ENCODE measurements at places on chromosomes 6 and 20.

- no peak for DNase-seq
Measured at GRCh38 chr6:46246081-46246480, 75.3 kb upstream of the ENPP5 start.

DNA sequence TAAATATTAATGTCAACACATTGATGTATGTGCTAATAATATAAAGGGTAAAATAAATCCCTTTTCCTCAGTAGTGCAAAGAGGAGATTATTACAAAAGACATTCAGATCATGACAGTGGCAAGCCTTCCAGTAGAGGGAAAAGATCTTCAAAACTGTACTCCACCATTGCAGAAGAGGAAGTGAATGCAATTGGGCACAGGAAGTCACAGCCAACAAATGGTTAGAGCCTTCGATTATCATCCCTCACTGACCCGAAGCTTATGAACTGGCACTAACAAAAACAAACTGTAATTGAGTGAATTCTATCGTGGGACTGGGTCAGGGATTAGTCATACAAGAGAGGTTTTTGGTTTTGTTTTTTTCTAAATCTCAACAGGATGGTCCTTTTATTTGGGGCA is 39.3 kb upstream of the SCGN start:
- DNase-seq, result no peak

DNA sequence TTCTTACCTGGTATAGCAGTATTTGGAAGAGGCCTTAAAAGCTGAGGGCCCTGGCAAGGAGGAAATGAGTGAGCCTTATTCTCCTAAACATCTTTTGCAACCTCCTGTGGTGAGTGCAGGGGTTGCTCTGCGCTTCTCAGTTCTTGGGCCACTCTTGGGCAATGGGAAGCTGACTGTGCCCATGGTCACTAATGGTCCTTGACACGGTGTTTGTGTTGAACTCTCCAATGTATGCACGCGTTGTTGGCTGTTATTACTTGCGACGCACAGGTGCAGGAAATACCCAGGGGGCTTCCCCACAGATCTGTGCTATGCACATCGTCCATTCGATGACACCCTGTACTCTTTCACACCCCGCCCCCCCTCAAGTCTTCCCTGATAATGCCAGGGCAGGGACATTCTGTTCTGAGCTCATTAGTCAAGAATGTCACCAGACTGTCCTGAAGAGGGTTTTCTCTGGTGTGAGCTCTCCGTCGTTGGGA is 79.7 kb downstream of the EDN1 start:
- DNase-seq, result peak; percentile 71

DNA sequence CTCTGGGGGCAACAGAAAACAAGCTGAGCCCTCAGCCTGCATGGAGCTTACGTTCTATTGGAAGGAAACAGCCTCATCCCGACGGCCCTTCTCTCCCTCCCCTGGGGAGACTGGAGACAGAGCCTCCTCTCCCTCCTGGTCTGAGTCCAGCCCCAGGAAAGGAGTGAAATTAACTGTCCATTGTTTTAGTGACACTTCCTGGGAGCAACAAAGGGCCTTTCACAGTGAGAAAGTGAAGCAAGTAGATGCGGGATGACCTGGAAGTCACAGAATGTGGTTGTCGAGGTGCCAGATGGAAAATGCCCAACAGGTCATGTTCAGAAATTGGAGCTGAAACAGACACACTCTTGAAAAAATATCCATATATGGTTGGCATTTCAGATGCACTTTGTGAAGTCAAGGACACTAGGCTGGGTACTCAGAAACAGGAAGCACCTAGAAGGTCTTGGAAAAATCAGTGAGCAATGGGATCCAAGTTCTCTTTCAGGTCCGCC is 77.8 kb downstream of the TFAP2C start:
- no peak for DNase-seq

DNA sequence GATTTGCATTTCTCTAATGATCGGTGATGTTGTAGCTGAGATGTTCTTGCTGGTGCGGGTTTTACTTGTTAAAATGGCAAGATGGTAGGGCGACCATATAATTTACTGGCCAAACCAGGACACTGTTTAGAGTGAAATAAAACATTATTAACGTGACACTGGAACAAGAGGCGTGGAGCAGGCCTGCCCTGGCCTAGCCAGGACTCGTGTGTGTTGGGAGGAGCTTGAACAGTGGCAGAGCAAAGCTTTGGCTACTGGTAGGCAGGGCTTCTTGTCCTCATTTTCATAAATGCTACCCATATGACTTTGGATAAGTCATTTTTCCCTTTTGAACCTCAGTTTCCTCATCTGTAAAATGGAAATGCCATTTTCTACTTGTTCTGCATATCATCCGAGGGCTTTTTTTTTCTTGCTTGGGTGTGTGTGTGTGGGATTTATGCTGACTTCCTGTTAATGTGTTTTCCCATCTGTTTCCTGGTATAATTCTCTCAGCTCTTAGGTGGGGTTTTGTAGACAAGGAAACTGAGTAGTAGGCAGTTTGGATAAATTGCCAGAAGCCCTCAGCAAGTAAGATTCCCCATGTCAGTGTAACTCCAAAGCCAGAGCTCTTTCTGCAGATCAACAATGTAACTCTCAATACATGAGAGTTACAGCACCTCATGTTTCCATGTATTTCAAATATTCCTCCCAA is 81.7 kb downstream of the TOX2 start:
- no peak for DNase-seq

DNA sequence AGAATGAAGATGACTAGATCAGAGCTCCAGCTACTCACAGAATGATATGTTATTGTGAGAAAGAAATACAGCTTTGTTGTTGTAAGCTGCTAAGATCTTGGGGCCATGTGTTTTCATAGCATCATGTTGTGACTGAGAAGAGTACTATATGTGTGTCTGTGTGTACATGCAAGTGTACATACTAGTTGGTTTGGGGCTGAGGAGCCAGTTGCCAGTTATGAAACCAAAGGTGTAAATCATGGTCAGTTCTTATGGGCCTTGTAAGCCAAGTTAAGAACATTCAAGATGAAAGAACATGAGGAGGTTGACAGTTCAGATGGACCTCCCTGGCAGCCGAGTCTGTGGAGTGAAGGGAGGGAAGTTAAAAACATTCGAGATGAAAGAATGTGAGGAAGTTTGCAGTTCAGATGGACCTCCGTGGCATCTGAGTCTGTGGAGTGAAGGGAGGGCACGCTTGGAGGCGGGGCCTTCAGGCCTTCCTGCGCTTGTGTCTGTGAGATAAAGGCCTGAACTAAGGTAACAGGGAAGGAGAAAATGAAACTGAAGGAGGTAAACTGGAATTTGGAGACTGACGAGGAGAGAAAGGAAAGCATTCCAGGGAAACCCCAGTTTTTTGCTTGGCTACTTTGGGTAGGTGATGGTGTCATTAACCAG is 13.9 kb downstream of the AFDN start:
- no peak for DNase-seq

DNA sequence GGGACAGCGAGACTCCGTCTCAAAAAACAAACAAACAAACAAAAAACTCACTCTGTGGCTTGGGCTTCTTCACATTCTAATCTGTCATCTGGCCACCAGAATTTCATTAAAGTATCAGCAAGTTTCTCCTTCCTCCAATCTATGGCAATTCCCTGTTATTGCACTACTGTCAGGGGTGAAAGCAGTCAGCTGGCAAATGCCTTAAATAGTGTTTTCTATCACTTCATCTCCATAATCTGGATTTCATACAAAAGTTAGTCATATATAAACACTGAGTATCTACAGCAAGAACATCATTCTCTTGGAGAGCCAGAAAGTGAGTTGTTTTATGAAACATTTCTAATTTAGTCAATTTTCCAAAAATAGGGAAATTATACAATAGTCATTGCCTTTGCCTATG is 56.1 kb downstream of the PHACTR3 start:
- DNase-seq, result no peak

GRCh38 chr6:152272486-152272885 is 364.7 kb downstream of the SYNE1 start:
- DNase-seq, result no peak

DNA sequence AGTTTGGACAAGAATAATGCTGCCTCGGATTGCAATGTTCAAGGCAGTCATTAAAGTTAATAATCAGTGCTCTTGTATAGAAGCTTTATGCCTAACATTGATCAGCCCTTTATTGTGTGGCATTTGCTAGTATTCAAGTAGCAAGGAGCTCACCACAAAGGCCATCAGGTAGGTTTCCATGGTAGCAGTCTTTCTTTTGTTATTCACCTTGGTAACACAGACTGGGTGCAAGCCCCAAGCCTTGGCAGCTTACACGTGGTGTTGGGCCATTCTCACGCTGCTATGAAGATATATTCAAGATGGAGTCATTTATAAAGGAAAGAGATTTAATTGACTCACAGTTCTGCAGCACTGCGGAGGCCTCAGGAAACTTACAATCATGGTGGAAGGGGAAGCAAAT is 149.3 kb downstream of the ADAT2 start:
- no peak for DNase-seq

GRCh38 chr6:113432521-113433334 is 424.4 kb upstream of the MARCKS start:
- peak; percentile 68 for DNase-seq

GRCh38 chr6:119443993-119444641 is 94.6 kb upstream of the MAN1A1 start:
- DNase-seq, result no peak

DNA sequence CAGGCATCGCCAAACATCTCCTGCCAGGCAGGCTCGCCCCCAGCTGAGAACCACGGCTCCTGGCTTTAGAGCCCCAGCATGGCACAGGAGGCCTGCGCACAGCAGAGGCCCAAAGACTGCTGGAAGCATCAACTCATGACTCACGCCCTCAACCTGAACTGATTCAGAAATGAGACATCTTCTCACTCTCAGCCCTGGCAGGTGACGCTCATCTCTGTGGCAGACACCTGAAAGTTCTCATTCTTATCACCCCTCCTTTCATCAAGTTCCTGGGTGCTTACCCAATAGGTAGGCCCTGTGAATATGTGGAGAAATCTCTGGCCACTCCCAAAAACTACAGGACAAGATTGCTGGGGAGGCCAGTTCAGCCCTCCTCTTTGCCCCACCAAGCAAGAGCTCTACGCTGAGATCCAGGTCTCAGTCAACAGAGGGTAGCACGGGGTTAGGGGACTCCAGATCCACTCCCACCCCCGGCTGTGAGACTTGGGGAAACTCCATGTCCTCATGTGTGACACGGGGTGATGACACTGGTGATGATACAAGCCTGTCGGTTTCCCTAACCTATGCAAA is 11.3 kb downstream of the NFATC2 start:
- no peak for DNase-seq

DNA sequence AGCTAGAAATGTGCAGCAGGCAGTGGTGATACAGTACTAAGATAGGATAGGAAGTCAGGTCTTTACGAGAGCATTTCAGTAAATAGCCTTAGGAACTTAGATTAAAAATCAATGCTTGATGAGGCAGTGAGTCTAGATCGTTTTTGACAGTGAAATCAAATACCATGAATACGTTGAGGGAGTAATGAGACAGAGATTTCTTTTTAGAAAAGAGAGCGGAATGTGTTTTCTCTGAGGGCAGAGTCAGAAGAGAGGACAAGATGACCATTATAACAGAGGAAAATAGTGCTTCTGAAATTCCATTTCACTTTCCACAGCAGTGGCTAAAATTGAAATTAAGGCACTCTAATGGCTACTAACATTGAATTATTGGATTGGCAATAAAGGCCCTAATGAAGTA is 339.6 kb downstream of the UTRN start:
- DNase-seq, result no peak

GRCh38 chr6:106066989-106067388 is 19.1 kb upstream of the PRDM1 start:
- DNase-seq, result no peak

DNA sequence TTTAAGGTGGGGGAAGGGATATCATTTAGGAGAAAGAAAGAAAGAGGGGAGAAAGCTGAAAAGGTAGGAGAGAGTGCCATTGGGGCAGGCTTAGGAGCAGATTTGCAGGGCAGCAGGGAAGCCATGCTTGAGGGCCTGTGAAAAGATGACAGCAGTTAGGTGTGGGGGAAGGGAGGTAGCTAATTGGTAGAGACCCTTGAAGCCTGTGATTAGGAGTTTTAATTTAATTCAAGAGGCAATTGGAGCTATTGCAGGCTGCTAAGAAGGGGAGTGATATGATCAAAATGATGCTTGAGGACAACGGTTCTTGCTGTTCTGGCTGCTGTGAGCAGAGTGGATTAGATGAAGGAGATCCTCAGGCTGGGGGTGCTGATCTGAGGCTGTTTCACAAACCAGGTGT is 24.5 kb upstream of the SEC63 start:
- no peak for DNase-seq

DNA sequence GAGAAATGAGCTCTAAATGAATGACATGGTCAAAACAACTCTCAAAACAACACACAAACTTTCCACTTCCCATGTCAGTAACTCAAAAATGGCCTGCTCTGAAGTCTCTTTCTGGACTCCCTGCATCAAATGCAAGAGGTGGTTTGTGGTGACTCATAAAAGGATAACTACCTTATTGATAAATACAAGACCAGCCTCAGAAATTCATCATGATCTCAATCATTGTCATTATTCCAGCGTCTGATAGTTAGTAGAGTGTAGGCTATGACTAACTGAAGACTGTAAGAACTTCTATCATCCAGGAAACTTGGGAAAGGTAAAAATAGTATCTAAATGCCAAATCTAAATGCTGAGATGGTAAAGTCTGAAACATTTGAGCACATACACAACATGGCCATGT is 369.4 kb downstream of the BMP2 start:
- DNase-seq, result no peak

- DNase-seq, result no peak
Measured at GRCh38 chr20:33784225-33784624, 26.9 kb upstream of the CHMP4B start.

DNA sequence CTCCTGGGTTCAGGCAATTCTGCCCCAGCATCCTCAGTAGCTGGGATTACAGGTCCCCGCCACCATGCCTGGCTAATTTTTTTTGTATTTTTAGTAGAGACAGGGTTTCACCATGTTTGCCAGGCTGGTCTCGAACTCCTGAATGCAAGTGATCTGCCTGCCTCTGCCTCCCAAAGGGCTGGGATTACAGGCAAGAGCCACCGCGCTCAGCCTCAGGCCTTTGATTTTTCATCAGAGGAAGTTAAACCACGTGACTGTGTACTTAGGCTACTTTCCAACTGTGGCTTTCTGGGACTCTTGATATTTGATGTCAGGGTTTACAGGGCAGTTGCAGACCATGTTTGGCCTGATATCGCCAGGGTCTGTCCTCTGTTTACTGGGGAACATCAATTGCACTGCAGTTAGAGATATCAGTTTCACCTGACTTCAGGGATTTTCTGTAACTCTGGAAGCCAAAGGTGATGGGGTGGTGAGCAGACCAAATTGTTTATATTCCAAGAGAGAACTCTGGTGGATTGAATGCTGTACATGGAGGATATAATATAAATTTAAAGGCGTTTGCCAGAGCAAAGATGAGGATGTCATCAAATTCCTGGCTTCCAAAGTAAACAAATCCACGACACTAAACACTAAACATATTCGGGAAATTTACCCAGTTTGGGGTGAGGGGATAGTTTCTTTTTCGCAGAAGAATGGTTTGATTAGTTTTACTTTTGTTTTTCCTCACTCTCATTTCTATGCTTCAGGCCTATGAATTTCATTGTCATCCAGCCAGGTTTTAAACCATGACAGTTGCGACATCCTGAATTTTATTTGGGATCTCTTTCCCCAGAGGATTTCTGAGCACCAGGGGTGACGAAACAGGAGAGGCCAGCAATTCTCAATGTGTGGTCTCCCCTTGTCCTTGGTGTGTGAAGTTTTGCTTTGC is 4.2 kb downstream of the PSMF1 start:
- peak; percentile 39 for DNase-seq

GRCh38 chr20:61430228-61430624 is 178.2 kb downstream of the CDH4 start:
- DNase-seq, result no peak

- DNase-seq, result no peak
Measured at GRCh38 chr6:154637392-154637791, 95.8 kb upstream of the SCAF8 start.

GRCh38 chr6:21836277-21836676 is 242.7 kb downstream of the SOX4 start:
- DNase-seq, result no peak

All from HL-60 (cell line).